Activated CD4-positive, alpha-beta T cell treated with anti-CD3 and anti-CD28 coated beads, Interleukin-2, amount 50 U/mL, for 1 hour (primary cell): ENCODE measurements at places on chromosomes 12 and 14.

GRCh38 chr12:7793211-7793610 lies 4.0 kb downstream of the NANOG start:
- no peak for DNase-seq

- DNase-seq, result no peak
These were observed 158.3 kb upstream of the PRKD1 start for GRCh38 chr14:30085943-30086342.

GRCh38 chr12:2696136-2696535 lies 98.6 kb upstream of the FKBP4 start:
- no peak for DNase-seq

- peak; percentile 46 for DNase-seq
These were observed 10.2 kb downstream of the CD69 start for GRCh38 chr12:9750276-9751203.

- no peak for DNase-seq
These were observed 107.6 kb downstream of the PLEKHG7 start for GRCh38 chr12:92810370-92810769.

DNA sequence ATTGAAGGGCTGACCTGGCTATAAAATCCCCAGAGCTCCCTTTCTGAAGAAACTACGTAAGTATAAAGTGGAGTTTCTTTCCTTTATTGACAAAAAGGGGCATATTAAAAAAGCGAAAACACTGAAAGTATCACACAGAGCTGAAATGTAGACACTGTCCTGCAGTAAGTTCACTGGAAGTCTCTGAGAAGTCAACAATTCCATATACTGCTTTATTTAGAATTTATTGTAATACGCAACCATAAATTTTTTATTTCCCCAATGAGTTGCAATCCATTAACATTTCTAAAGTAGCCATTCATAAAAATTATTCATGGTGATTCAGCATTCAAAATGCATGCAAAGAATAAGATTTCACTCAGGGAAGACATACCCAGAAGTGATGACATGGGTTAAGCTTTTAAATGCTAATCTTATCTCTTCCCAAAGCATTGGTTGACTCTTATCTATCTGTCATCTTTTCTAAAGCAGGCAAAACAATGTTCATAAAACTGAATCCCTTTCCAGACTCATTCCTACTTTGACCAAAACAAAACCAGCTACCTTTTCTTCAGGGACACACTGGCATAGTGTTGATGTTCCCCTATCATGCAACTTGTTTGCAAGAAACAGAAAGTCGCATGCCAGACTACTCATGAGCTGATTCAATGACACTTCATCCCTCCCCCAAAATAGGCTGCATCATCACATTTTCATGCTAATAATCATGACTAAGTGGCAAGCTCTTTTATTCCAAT lies 17.3 kb downstream of the KITLG start:
- no peak for DNase-seq

DNA sequence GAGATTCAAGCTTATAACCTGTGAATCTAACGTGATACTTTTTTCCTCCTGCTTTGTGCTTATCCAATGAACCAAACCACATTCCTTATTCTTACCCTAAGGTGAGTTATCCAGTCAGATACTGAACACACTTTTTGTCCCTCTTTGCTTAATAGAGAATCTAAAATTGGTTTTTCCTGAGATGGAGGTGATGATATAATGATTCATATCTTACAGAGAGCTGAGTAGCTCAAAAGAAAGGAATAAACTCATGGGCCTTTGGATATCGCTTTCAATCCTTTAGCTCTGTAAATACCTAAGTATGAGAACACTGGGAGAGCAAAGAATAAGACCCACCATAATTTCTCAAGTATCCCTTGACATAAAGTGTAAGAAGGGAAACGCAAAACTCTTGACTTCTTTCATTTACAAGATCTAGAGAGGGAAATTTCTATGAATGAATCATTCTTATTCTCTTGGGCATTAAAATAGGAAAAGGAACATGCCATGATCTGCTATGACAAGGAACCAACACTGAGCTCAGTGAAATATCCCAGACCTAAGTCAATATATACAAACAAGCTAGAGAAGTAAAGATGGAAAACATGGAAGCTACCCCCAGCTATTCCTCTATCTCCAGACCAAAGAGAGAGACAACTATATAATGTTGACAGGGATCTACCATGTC lies 81.8 kb upstream of the STAC3 start:
- DNase-seq, result no peak

DNA sequence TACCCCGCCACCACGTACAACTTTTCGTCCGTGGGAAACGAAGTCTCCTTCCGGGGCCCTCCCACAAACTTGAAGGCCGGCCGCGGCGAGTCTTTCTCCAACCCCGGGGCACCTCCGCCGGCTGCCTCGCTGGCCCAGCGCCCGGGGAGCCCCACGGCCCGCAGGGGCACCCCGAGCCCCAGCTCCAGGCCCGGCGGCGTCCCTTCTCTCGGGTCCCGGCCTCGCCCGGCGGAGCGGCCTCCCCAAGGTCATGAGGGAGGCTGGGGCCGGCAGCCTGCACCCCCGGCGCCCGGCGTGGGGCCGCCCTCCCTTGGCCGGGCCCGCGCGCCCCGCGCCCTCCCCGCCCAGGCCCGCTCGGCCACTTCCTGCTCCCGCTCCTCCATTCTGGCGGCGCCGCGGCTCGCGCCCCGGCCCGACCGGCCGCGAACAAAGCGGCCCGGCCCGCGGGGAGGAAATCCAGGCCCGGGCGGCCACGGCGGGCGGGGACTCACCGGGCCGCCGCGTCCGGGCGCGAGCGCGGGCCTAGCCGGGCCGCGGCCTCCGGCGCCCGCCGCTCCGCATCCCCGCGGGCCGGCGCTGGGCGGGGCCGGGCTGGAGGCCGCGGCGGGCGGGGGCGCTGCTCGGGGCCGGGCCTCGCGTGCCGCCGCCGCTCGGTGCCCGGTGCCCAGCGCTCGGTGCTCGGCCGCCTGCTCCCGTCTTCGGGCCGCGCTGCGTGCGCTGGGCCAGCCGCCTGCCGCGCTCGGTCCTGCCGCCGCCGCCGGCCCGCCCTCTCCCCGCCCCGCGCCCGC lies at the start of gene AKT1:
Gene AKT1, minus strand, starts transcription at position 756 of the 788 bp plus-strand sequence. CDS start 3,105 bp downstream, outside the sequence.
- DNase-seq, result no peak

DNA sequence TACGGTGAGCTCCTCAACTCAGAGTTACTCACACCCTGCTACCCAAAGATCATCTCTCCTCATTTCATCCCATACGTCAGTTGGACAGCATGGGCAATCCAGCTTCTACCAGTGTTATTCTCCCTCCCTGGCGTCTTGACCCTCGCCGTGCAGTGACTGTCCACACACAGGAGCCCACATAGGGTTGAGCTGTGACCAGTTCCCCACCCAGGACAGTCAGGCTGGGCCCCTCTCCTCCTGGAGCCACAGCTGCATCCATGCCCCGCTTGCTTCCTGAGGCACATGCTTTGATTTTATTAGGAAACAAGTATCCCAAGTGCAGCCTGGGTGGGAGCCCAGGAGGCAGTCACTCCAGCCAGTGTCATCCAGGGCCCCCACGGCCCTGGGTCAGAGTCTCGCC lies 140.3 kb upstream of the SFSWAP start:
- no peak for DNase-seq

GRCh38 chr14:73272393-73272792 lies 35.1 kb downstream of the PAPLN start:
- DNase-seq, result no peak

DNA sequence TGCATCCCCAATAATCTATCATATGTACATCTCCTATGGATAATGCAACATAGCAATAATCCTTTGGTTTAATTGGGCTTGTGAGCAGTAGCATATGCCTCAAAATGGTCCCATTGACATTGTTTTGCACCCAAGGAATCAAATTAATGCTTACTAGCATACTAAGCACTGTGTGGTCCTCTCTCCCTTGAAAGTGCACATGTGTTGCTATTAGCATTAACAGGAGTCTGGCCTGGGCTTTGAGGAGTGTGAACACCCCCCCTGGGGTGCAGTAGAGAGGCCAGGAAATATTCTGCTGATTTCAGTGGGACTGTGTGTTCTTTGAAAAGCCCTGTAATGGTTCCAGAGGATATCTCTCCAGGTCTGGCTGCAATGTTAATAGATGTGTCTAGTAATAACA lies 1148.4 kb downstream of the VRK1 start:
- no peak for DNase-seq

DNA sequence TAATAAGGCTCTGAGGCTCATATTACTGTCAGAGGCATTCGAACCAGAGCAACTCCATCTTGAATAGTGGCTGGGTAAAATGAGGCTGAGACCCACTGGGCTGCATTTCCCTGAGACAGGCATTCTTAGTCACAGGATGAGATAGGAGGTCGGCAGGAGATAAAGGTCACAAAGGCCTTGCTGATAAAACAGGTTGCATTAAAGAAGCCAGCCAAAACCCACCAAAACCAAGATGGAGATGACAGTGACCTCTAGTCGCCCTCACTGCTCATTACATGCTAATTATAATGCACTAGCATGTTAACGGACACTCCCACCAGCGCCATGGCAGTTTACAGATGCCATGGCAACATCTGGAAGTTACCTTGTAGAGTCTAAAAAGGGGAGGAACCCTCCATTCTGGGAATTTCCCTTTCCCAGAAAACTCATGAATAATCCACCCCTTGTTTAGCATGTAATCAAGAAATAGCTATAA lies 18.1 kb upstream of the PRICKLE1 start:
- no peak for DNase-seq

DNA sequence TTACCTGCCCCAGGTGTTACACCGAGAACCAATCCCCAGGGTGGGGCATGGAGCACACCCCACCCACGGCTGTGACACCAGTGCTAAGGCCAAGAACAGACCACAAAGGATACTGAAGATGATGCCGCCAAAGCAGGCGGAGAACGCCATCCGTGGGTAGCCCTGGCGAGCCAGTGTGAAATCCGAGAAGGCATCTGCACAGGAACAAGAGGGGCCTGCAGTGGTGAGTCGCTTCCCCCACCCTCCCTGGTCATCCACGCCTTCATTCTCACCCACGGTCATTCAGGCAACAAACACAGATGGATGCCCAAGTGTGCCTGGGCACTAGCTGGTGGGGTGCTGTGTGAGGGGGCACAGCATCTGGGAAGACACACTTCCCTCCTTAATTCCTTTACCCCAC lies 28.5 kb downstream of the SLC8B1 start:
- DNase-seq, result no peak

DNA sequence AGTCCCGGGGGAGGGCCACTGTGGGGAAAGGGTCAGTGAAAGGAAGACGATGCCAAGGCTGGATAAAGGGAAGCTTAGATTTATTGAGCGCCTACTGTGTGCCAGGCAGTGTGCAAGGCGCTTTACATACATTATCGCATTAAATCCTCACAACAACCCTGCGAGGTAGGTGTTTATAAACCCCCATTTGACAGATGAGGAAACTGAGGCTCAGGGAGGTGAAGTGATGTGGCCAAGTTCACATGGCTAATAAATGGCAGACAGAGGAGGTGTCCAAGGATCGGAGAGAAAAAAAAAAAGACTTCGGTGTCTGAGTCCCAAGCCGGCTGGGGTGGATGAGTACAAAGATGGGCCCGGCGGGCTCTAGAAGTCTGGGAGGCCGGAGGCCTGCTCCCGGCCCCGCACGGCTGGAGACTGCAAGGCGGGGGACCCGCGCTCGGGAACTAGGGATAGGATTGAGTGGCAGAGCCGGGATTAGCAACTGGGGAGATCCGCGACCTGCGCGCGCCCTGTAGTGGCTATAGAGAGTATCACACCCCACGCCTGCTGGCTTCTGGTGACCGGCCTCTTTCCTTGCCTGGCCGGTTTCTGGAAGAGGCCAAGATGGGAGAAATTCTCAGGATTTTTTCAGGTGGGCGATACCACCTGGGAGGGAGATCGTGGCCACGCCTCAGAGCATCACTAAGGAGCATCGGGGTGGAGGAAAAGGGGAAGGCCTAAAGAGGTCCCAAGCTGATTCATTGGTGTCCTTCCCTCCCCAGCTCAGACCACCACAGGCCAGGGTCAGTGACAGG lies 3.9 kb downstream of the DDN start:
- peak; percentile 50 for DNase-seq

DNA sequence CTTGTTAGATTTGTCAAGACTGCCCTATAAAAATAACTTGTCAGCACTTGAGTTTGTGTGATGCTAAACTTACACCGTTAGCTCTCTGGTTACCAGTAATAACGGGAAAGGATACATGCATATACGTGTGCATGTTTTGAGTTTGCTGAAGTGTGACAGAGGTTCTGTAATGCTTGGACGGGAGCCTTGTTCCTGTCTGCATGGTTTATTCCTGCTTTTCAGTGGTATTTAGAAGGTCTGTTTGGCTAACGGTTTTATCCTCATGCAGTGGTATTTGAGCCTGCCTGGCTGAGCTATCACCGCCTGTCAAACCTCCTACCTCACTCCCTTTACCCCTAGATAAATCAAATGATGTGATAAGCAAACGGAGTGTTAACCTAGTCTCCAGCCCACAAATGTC lies 305.6 kb downstream of the GALC start:
- no peak for DNase-seq

GRCh38 chr12:116161588-116161987 lies 115.9 kb downstream of the MED13L start:
- DNase-seq, result no peak

GRCh38 chr12:53115891-53116648 lies 12.8 kb downstream of the SOAT2 start:
- DNase-seq, result no peak

- DNase-seq, result peak; percentile 36
These were observed 26.4 kb upstream of the ZFP36L1 start for GRCh38 chr14:68819260-68819691.

DNA sequence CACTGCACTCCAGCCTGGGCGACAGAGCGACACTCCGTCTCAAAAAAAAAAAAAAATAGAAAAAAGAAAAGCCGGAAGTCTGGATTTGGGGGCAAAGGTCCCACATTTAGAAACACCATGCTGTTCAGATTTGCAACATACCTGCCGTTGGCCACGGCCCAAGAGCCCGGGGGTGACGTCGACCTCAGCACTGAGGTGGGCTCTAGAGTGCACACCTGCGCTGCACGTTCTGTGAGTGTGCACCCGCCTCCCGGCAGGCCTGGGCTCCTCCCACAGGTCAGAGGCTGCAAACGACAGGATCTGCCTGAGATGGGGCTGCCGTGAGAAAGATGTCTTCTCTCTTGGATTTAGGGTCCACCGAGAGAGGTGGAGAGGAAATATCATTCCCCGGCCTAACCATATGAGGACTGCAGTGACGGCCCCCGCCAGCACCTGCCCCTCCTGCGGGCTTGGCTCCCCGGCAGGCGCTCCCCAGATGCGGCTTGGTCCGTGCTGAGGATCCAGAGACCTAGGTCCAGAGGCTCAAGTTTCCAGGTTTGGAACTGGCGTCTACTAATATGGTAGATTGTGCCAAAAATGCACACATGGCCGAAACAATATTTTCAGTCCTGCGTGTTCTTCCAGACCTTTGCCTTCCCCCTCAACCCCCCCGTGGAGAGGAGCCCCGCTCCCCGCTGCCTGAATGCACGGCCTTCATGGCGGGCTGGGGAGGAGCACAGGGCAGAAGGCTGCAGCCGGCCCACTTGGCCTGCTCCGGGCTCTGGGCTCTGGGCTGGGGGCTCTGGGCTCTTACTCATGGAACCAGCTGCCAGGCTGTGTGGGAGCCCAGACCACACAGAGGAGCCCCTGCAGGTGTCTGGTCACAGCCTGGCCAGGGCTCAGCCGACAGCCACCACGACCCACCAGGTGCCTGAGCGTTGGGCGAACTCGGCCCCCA lies 58.8 kb upstream of the FBRSL1 start:
- no peak for DNase-seq

- DNase-seq, result no peak
These were observed 50.7 kb upstream of the C12orf71 start for GRCh38 chr12:27133022-27133590.
